ENCODE measurements at places on chromosomes 2 and 18.

GRCh38 chr2:223943561-223944008 is 1.6 kb downstream of the WDFY1 start:
- no peak for DNase-seq

- no peak for DNase-seq
Measured at GRCh38 chr18:46680784-46681695, 24.0 kb upstream of the LOXHD1 start.

GRCh38 chr2:64036034-64036705 is 16.9 kb upstream of the VPS54 start:
- DNase-seq, result no peak

GRCh38 chr18:46630160-46630559 is 26.9 kb downstream of the LOXHD1 start:
- DNase-seq, result no peak

GRCh38 chr18:26262156-26262555 is 35.9 kb downstream of the TAF4B start:
- no peak for DNase-seq

DNA sequence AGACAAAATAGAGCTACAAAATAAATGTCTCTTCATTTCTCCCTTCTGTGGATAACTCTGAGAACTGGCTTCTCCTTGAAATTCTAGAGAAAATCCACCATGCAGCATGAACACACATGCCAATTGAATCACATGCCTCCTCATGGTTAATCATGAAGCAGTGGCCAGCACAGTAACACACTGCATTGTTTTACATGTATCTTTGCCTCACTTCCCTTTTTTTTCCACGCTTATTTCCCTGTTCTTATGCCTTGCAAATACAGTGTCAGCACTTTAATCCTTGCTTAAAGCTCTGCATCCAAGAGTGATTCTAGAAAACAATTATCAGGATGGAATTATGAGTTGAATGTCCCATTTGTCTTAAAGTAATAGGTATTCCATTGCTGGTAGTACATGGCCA is 50.3 kb upstream of the ZBTB7C start:
- no peak for DNase-seq

GRCh38 chr18:47120428-47120827 is 29.9 kb downstream of the HDHD2 start:
- no peak for DNase-seq

DNA sequence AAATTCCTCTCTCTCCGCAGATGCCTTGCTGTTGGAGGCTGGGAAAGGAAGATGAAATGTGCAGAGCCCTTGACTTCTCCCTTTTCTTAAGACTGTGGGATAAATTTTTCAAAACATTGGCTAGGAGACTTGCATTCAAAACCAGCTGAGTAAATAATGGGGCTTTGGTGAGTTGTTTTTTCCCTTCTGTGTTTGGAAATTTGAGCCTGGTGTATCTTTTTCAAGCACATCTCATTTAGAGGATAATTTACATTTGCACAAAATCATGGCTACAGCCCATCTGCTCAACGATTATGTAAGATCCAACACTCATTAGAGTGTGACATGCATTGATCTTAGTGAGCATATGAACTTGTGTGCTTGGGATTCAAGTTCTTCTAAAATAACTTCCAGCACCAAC is 112.1 kb upstream of the ATP8B1 start:
- peak; percentile 33 for DNase-seq

DNA sequence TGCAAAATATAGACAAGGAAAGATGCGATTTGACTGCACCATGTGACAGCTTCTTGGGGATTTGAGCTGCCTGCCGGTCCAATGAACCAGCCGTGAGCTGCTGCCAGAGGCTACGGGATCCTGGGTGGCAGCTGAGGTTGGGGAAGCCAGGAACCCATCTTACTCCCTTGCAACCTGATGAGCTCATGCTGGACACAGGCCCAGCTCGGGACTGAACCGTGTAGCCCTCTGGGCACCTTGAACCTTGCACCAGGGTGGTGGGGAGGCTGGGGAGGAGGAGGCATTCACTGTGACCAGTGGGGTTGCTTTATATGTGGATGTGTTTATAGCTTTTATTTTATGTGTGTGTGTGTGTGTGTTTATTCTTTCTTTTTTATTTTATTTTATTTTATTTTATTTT is 9.1 kb downstream of the ALPI start:
- no peak for DNase-seq

- DNase-seq, result peak; percentile 77
Measured at GRCh38 chr2:222568865-222569264, 87.0 kb downstream of the FARSB start.

- DNase-seq, result no peak
Measured at GRCh38 chr2:69754633-69755032, 12.7 kb downstream of the ANXA4 start.

DNA sequence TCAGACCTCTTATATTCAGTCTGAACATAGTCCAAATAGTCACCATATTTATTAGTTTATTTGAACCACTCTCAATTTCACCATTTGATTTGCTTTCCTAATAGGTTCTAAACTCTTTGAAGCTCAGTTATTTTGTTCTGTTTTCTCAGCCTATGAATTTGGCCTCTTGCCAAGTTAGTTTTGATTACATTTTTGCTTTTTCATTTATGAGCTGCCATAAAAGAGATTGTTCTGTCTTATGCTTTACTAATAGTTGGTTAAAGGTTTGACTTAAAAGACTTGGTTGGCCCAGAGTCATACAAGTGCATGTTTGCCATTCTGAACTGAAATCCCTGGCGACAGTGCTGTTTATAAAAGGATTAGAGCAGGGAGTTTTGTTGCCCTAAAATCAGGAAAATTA is 85.9 kb upstream of the RANBP2 start:
- DNase-seq, result no peak
